Stimulated activated naive CD8-positive, alpha-beta T cell treated with anti-CD3 and anti-CD28 coated beads, Interleukin-15, Interleukin-2, amounts not matched to agents 100 U/mL and 50 U/mL, for 24 hours (primary cell): ENCODE measurements at places on chromosomes 12 and 14.

GRCh38 chr12:123656392-123656791 is 14.5 kb upstream of the TCTN2 start:
- DNase-seq = no peak

DNA sequence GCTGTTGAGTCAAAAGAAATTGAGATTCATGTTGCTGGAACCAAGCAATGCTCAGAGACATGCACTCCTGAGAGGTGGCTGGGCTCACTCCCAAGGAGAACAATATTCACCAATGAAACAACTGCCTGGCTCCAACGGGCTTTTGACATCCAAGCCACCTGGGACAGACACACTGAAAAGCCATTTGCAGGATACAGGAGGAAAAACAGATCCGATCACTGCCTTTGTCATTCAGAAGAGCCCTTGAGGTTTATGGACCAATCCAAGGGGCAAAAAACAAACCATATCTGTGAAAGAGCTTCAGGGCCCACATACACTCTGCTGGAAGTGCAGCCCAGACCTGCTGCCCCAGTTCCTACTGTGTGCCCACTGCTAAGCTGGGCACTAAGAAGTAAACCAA is 277.5 kb downstream of the NUAK1 start:
- DNase-seq = no peak

DNA sequence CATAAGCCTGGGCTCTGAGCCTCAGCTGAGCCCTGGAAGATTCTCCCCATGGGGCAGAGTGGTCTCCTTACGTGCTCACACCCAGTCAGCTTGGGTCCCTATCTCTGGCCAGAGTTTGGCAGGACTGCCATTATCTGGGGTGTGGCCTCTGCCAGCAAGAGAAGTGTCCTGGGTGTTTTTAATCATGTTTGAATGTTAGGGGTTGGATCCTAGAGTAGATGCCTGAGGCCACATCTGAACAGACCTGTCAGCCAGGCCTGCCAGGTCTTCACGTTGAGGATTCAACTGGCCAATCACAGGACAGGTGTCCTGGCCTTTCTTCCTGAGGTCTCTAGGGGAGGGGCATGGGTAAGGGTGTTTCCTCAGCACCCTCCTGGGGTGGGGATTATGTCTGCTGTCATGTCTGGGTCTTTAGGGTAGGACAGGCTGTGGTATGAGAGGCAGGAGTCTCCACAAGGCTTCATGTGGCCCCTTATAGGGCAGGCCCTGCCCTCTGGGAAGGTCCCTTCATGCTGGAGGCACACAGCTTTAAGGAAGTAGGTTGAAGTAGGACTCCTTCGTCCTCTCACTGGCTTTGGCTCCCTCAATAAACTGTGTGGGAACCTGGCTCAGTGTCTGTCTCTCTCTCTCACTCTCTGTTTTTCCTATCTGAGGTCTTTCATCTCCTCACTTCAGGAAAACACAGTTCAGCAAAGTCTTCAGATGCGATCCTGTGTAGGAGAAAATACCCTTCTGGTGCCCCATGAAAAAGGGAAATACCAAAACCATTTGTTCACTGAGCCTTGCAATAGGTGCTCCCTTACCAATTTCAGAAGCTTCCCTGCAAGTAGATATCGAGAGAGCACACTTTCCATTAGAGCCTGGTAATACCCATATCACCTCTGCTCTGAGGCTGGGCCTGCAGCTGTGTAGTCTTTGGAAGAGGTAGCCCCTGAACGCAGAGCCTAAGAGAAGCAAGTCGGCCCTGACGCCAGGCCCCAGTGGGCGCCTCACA is 6.7 kb upstream of the FITM1 start:
- no peak for DNase-seq

DNA sequence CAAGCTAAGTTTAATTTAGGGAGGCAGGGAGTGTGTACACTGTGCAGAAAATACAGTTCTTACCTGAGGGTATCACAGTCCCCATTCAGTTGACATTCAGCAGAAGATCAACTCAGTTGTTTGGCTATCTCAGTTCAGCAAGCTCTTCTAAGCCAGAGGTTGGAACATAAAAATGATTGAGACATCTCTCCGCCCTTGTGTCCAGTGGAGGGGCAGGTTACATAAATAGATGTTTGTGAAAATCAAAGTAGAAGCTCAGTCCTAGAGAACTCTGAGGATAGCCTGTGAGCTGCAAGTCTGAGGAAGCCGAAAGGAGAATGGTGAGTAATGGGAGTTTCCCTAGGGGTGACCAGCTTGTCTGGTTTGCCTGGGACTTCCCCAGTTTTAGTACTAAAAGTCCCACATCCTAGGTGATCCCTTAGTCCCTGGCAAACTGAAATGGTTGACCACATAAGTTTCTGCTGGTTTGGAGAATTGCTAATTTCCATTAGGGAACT is 251.4 kb upstream of the ATP2B1 start:
- peak; percentile 28 for DNase-seq

GRCh38 chr14:72828604-72829003 is 65.3 kb downstream of the DPF3 start:
- DNase-seq = no peak

DNA sequence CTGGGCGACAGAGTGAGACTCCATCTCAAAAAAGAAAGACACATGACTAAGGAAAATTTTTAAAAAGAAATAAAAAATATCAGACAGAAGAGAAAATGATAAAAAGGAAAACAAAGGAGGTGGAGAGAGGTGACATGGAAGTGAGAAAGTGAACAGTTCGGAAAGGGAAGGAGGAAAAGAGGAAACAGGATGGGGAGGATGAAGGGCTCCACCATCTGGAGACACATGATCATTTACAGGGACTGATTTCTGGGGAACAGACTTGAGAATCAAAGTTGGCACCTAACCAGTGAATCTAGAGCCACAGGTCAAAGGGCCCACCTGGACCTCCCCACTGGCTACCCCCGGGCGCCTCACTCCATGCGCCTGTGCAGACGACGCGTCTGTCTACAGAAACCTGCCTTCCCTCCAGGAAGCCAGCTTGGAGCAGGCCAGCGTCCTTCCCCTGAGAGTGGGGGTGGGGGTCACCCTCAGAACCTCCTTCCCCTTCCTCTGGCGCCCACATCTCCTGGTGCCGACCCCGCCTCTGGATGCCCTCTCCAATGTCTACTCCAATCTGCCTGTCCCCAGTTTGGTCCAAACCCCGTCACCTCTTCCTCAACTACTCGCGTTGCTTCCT is 60.5 kb downstream of the AMN start:
- no peak for DNase-seq

DNA sequence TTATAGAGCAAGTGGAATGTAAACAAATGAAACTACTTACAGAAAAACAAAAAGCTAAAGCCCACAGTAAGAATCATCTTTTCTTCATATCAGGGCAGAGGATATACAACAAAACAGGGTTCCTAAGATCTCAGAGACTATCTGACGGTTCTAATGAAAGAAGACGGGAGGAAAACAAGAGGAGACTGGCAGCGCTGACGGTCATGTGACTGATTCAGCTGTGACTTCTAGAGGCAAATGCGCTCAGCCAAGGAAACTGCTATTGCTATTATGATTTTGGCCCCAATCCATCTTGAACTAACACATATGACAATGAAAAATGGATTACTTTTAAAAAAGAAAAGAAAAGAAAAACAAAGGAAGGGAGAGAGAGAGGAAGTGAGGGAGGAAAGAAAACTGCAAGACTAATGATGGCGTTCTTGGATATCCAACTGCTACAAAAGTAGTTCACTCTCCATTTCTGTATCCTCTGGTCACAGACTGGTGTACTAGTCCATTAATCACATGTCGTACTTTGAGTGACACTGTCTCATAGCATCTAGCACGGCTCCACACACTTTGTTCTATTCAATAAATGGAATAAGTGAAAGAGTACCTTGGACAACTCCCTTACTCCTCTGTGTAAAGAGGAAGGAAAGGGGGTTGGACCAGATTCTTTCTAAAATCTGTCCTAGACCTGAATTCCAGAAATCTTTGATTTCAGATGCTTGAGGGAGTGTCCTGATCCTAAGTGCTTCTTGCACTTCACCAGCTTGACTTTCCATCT is 119.3 kb downstream of the DAD1 start:
- no peak for DNase-seq

DNA sequence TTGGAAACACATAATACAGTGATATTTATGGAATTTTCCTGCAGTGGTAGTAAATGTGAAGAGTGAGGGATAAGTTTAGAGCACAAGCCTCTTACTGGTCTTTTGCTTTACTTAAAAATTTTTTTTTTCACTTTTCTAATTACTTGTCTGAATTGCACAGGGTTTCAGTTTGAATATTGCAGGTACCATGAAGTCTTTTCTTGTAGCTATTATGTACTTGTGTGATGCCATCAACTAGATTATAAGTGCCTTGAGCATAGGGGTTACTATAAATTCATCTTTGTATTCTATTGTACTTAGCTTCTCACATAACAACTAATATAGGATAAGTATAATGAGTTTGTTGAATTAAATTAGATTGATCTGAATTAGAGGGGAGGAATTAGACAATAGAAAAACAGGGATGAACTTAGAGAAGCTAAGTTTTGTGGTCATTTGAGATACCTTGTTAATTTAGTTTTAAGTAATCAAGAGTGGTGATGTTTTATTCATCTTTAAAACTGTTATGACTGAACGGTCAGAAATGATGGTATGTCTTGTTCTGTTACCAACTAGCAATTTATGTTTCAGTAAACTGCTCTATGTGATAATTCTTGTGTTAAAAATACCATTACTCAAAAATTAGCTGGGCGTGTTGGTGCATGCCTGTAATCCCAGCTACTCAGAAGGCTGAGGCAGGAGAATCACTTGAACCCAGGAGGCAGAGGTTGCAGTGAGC is 42.1 kb downstream of the CCDC91 start:
- no peak for DNase-seq

GRCh38 chr12:51809193-51809592 is 39.3 kb downstream of the FIGNL2 start:
- DNase-seq = no peak

- DNase-seq = no peak
Measured at GRCh38 chr12:14950982-14951746, 10.2 kb downstream of the ARHGDIB start.

GRCh38 chr14:102530828-102531478 is 21.4 kb upstream of the ANKRD9 start:
- DNase-seq = no peak

DNA sequence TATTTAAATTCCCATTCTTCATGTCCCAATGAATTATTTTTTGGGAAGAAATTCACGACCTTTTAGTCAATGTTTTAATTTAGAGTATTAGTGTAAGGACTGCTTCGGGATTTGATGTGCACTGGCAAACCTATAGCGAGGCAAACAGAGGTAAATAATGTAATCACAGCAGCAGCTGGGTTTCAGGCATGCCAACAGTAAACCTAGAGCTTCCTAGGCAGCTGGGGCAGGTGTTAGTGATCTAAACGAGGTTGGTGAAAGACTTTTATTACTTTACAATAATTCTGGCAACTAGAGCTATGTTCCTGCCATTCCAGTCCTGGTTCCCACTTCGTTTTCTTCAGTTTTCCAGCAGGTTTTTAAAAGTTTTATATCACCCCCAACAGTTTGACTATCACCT is 1036.4 kb upstream of the FOXG1 start:
- no peak for DNase-seq

GRCh38 chr14:69605738-69606137 is 5.7 kb upstream of the SUSD6 start:
- no peak for DNase-seq

DNA sequence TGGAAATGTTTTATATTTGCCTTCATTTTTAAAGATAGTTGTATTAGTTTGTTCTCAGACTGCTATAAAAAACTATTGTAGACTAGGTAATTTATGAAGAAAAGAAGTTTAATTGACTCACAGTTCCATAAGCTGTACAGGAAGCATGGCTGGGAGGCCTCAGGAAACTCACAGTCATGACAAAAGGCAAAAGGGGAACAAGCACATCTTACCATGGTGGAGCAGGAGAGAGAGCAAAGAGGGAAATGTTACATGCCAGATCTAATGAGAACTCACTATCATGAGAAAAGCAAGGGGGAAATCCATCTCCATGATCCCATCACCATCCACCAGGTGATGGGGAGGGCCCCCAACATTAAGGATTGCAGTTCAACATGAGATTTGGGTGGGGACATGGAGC is 35.5 kb upstream of the UNC79 start:
- DNase-seq = no peak

- DNase-seq = no peak
Measured at GRCh38 chr12:9334041-9334692, 126.0 kb upstream of the PZP start.

DNA sequence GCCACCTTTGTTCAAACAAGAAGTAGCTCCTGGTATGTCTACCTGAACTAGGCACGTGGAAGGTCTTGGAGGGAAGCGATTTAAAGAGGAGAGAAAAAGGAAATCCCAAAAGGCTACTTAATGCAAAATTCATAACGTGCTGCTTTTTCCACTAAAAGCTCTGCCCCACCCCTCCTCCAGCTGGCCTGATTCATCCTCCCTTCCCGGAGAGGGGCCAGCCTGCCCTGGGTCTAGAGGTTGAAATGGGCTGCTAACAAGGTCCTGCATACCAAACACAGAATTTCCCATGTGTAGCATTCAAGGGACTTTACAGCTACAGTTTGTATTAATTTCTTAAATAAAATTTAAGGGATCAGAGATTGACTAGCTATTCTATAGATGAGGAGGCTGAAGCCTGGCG is 83.2 kb downstream of the KNTC1 start:
- DNase-seq = no peak

DNA sequence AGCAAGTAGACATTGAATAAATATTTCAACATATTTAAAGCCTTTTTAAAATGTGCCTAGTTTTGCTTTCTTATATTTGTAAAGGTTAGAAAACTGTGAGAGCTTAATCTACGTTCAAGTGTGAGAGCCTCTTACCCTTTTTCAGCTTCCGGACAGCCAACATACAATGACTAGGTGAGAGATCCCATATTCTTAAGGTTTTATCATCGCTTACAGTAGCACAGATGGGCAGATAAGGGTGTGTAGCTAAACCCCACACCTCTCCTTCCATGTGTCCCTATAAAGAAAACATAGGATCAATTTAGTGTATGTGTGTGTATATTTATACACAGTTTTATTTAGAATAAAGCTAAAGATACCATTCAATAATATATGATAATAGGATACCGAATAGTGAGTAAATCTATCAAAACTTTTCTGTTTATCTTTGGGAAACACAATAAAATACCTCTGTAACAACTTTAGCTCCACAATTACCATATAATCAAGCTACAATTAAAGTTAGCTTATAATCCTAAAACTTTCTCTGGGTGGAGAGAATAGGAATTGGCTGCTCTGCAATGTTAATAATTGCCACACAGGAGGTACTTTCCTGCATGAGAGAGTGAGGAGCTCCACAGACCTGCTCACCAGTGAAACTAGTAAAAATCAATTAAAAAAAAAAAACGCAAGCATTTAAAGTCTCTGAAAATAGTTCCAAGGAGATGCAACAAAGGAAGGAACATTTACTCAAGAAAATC is 110.8 kb downstream of the EML5 start:
- DNase-seq = no peak

DNA sequence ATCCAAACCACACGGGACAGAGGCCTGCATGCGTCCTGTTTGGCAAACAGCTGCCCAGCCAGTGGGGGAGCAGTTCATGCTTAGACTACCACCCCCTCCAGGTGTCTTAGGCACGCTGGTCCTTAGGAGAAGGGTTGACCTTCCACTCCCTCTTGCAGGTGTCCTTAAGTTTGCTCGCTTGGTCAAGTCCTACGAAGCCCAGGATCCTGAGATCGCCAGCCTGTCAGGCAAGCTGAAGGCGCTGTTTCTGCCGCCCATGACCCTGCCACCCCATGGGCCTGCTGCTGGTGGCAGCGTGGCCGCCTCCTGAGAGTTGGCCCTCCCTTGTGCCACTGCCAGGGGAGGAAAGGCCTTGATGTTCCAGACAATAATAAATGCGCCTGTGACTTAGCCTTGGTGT is 1.8 kb downstream of the C12orf57 start:
- DNase-seq = no peak
